ENCODE measurements at places on chromosomes 12 and 14. TPM values are rescaled to one million over a fixed set of nuclear protein-coding genes. Genes with fewer than 3 reads are reported as not detected.

DNA sequence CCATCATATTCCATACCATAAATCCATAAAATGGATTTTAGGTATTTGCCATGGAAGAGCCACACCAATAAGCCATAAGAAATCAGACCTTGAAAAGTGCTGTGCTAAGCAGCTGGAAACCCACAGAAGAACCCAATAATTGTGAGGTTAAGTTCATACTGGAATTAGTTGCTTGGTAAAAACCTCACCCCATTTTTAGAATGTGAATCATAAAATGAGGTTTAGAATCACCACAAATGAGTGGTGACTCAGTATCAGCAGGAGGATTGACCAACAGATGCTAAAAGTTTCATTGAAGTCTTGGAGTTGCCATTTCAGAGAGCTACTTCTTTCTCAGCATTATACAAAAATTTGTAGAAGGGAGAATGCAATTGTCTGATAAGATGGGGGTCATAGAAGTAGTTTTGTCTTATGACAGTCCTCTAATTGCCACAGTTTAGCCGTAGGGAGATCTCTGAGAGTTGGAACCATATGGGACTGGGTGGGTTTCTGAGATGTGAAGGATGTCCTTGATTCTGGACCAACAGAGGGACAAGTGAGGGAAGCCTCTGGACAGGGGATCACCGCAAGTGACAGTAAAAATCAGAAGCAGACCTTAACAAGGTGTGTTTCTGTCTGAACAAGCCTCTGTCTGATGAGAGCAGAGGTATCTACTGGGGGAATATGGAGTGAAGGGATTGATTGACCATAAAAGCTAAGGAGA, 1.4 kb upstream of the STON2 start:
- H3K4me1 ChIP-seq: peaks cover 34% of the 10 kb centered on the region
- H3K36me3 ChIP-seq: no peaks in the 10 kb centered on the region
- peak overlapping the region; percentile 73 for H3K4me3 ChIP-seq
- peaks cover 16% of the 10 kb centered on the region for H3K27me3 ChIP-seq
- DNase-seq: peak; percentile 94

GRCh38 chr12:4118017-4118510, 155.5 kb upstream of the CCND2 start:
- no peak overlapping the region for H3K27ac ChIP-seq
- peaks cover 3% of the 10 kb centered on the region for H3K36me3 ChIP-seq
- peak; percentile 31 for DNase-seq
- peaks cover 9% of the 10 kb centered on the region for H3K27me3 ChIP-seq
- peak overlapping the region; percentile 23 for H3K4me3 ChIP-seq

GRCh38 chr12:119528241-119528640, 65.3 kb upstream of the TMEM233 start:
- DNase-seq: no peak
- no peaks in the 10 kb centered on the region for H3K36me3 ChIP-seq
- no peak overlapping the region for H3K4me3 ChIP-seq
- H3K4me1 ChIP-seq: no peaks in the 10 kb centered on the region

- H3K4me1 ChIP-seq: no peaks in the 10 kb centered on the region
- no peak overlapping the region for H3K4me3 ChIP-seq
- peaks cover 8% of the 10 kb centered on the region for H3K27me3 ChIP-seq
- H3K36me3 ChIP-seq: peaks cover 7% of the 10 kb centered on the region
- H3K27ac ChIP-seq: no peak overlapping the region
Measured at GRCh38 chr12:58988643-58989344, 68.5 kb upstream of the LRIG3 start.

DNA sequence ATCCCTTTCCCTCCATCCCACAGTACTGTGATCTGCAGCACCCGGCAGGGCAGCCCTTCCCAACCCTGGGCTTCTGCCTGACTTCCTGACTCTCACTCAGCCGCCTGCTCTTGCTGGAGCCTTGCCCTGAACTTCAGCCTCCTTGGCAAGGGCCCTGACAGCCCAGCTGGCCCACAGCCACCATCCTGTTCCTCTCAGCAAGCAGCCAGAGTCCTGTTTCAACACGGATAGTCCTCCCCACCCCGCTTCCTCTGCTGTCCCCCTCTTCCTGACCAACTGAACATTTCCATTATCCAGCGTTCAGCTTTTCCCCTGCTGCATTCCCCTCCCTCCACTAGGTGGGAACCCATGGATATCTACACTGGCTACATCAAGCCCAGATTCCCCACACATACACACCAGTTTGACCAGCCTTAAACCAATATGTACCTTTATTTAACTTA, 74.0 kb upstream of the MDM1 start:
- no peaks in the 10 kb centered on the region for H3K36me3 ChIP-seq
- DNase-seq: peak; percentile 42
- H3K27me3 ChIP-seq: peaks cover 5% of the 10 kb centered on the region
- H3K4me3 ChIP-seq: peak overlapping the region; percentile 64

DNA sequence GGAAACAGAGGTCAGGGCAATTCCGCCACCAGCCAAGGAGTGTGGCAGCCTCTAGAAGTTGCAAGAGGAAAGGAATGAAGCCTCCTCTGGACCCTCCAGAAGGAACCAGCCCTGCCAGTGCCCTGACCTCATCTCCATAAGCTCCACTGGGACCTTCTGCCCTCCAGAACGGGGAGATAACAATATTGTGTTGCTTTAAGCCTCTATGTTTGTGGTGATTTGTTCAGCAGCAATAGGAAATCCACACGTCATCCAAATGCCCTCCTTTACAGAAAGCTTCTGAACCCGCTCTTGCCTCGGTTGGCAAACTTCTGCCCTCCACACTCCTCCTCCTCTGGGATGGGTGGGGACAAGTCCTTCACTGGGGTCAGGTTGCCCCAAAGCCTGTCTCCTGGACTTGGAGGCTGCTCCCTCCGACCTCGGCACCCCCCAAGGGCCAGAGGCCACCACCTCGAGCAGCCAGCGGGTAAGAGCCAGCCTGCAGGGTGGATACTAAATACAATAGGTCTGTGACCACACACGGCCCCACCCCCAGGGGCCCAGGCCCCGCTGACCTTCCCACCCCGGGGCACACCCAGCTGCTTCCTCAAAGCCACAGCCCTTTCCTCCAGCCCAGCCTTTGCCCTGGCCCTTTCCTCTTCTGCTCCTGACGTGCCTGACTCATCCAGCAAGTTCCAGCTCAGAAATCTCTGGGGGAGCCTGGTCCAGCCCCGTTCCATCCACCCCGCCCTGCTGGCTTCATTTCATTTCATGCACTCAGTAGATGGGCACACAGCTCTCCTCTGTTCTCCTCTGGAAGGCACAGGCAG, 58.7 kb upstream of the NCOR2 start:
- H3K36me3 ChIP-seq: no peaks in the 10 kb centered on the region
- peak; percentile 38 for DNase-seq
- H3K4me1 ChIP-seq: peaks cover 24% of the 10 kb centered on the region
- H3K27me3 ChIP-seq: peaks cover 2% of the 10 kb centered on the region
- peak overlapping the region; percentile 40 for H3K27ac ChIP-seq
- no peak overlapping the region for H3K4me3 ChIP-seq

LAG3 gene
- 0.64 TPM for total RNA-seq

FSCB gene
- total RNA-seq: not detected

All from HFFc6 (cell line).